D721Med (cell line): ENCODE measurements at places on chromosomes 11 and 22.
A peak's percentile ranks its signal among the peaks of the same experiment; 100 is the strongest.

- DNase-seq: no peak
Observed at GRCh38 chr22:29072979-29073617, at the start of gene KREMEN1. Gene KREMEN1, plus strand, starts transcription at chr22:29073035. Its CDS starts 96 bp downstream, at chr22:29073131.

DNA sequence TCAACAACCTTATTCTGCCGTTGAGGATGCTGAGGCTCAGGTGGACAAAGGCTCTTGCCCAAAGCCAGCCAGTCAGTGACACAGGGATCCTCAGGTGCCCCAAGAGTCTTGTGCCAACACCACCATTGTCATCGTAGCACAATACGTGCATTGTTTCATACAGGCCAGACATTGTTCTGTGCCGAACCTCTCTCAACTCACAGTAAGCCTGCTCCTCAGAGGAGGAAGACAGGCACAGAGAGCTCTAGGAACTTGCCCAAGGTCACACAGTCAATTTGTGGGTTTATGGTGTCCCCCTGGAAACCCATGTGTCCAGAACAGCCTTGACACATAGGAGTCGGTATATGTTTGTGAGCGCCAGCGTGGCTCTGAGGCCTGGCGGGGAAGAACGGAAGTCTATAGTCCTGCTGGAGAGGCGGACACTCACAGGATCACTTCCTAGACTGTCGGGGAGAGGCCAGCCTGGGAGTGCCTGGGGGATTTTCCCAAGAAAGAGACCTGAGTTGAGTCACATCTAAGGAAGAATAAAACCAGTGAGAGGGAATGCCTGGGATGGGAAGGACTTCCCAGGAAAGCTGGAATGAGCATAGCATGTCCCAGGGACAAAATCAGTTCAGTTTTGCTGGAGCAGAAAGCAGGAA lies 20.2 kb downstream of the LIF start:
- DNase-seq: no peak

DNA sequence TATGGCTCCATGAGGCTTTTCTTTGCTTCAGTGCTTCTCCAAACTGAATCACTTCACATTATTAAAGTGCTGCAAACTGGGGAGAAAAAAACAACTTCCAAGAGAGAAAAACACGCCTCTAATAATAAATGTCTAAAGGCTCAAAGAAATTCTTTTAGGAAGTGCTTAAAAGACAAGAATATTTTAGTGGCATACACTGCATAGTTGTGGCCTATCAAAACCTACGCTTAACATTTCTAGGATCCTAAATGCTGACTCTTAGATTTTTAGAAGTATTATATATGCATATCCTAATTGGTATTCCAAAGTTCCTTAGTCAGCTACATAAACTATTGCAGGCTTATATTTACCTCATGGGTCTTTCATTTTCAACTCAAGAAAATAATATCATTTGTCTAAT lies 879.0 kb upstream of the CCDC90B start:
- DNase-seq: no peak

DNA sequence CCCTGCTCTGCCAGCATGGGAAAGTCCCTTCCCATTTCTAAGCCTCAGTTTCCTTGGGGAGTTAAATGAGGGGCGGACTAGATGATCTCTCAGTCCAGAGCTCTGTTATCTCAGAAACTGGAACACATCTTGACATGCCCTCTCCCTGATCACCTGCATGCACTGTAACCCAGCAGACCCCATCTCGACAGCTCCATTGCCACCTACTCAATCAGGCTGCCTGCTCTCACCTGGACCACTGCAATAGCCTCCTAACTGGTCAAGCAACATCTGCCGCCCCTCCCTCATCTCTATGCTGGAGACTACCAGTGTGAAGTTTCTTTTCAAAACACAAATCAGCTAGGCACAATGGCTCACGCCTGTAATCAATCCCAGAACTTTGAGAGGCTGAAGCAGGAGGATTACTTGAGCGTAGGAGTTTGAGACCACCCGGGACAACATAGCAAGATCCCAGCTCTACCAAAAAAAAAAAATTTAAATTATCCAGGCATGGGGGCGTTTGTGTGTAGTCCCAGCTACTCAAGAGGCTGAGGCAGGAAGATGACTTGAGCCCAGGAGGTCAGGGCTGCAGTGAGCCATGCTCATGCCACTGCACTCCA lies 22.2 kb downstream of the LRRC55 start:
- no peak for DNase-seq

- DNase-seq: no peak
Observed at GRCh38 chr11:72305891-72306585, 62.1 kb upstream of the PHOX2A start.

DNA sequence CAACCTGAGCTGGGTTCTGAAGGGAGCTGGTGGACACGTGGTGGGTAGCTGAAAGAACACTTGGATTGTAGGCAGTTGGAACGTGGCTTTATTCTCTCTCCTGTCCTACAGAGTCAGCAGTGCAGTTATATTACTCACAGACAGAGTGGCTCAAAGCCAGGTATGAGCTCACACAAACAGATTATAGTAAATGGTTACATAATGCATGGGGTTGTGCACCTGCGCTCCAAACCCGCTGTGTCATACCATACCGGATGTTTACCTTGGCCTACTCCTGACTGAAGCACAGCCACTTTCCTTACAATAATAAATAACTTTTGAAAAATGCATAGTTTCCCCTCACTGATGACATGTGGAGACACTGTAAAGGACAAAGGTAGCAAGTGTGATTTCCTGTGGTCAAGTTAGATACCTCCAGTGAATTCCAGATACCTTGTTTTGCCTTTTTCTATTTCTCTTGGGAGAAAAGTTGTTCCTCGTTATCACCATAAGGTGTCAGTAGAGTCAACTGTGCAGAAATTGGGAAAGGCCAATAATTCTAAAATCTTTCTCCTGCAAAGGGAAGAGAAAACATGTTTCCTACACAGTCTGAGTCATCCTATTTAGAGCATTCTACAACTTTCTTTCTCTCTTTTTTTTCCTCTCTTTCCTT lies 13.5 kb downstream of the MS4A6A start:
- DNase-seq: no peak

DNA sequence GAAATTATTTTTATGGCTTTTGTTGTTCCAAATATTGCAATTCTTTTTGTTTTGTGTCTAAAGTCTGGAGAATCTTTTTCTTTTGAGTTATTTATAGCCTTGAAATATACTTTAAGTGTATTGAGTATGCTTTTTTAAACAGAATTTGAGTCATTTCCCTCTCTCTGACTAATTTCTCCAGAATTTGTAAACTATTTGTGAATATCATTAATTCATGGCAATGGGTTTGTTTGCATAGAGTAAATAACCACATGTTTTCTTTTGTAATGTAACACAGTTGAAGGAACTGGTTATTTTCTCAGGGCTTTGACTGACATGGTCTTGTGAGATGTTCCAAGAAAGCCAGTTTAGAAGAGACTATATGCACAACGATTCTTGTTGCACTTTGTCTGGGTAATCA lies 30.9 kb upstream of the MPEG1 start:
- no peak for DNase-seq

DNA sequence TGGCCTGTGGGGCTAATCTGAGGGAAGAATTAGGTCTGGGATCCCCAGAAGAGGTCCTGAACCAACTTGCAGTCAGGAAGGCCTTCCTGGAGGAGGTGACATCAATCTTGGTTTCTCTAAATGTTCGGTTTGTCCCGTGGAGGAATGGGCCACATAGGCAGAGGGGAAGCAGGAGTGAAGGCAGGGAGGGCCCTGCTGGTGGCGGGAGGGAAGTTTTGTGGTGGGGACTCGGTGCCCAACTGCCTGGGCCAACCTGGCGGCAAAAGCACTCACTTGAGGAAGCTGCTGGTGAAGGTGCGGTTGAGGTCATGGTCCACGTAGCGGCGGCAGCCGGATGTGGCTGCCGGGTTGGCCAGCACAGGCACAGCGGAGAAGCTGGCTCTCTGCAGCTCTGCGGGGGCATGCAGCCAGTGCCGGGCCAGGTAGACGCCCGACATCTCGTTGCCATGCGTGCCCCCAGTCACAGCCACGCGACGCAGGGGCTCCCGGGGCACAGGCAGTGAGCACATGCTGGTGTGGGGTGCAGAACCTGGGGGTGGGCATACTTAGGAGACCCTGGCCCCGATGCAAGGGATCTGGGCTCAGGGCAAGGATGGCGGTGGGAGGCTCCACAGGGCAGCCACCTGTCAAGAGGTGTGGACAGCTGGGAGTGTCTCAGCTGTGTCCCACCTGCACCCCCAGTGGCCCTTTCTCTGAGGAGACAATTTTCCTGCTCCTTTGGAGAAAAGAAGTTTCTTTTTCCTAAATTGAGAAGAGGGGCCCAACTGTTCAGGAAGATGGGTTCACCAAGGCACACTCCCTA lies 3.8 kb downstream of the ACY3 start:
- DNase-seq: no peak

DNA sequence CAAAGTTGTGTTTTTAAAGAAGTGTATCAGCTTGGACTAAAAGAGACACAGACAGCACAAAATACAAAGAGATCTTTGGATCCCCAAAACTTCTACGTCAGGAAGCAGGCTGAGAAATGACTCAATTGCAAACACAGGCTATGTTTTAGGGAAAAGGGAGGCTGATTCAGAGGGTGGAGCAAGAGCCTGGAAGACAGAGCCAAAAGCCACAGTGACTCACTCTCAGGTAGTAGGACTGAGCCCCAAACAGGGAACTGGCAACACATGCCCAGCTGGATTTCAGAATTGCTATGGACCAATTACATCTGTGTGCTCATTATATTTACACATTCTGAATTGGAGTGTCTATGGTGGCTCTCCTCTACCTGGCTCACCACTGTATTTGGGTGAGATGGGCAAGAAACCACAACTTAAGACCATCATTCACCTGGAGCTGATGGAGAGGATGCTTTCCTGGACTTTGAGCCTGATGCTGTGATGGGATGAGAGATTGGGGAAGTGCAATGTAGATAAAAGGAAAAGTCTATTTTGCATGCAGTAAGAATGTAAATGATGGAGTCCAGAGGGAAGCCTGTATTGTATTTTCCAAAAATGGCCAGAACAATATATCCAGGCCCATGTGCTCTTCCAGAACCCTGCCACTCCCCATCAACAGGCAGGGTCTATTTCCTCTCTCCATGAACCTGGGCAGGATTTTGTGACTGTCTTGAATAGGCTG lies 20.8 kb upstream of the LINC01488 start:
- no peak for DNase-seq

DNA sequence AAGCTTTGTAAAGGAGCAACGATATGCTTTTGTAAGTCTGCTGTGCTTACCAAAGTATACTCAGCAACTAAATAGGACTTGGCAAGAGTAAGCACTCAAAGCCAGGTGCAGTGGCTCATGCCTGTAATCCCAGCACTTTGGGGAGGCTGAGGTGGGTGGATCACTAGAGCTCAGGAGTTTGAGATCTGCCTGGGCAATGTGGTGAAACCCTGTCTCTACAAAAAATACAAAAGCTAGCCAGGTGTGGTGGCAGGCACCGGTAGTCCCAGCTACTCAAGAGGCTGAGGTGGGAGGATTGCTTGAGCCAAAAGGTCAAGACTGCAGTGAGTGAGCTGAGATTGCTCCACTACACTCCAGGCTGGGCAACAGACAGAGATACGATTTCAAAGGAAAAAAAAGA lies 67.5 kb downstream of the PAK1 start:
- no peak for DNase-seq

- no peak for DNase-seq
Observed at GRCh38 chr11:100703801-100704575, 16.9 kb downstream of the ARHGAP42 start.

DNA sequence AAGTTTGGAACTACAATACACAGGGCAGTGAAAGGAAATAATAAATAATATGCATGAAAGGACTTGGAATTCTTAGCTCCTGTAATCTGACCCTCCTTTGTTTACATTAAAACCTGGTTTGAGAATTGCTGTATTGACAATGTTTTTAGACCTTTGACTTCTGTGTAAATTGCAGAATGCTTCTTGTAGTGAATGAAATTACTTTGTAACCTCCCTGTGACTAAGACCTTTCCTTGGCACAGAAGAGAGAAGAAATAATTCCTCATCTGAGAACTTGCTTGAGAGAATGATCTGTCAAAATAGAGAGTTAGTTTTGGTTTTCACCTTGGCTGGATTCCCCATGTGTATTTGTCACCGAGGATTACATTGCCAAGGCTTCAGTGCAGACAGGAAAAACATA lies 640.0 kb upstream of the ANO5 start:
- DNase-seq: no peak

DNA sequence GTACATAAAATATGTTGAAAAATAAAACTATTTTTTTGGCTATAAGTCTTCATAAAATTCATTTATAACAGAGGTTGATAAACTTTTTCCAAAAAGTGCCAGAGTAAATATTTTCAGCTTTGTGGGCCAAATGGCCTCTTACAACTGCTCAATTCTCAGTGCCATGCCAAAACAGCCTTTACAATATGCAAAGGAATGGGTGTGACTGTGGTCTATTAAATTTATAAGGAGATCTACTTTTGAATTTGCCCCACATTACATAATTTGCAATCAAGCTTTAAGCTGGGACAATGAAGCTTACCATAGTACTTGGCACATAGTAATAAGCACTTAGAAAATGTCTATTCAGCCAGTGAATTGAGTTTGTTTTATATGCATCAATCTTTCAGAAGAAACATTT lies 22.6 kb downstream of the EIF3M start:
- no peak for DNase-seq

GRCh38 chr22:44277386-44278135 lies 35.2 kb downstream of the SHISAL1 start:
- no peak for DNase-seq

- peak; percentile 72 for DNase-seq
Observed at GRCh38 chr11:118907051-118908042, 18.4 kb downstream of the BCL9L start.

- no peak for DNase-seq
Observed at GRCh38 chr11:70680781-70681281, 282.5 kb downstream of the CTTN start.

GRCh38 chr11:130094614-130095013 lies 24.9 kb downstream of the APLP2 start:
- no peak for DNase-seq

GRCh38 chr11:128448200-128448886 lies 139.0 kb downstream of the ETS1 start:
- DNase-seq: no peak

DNA sequence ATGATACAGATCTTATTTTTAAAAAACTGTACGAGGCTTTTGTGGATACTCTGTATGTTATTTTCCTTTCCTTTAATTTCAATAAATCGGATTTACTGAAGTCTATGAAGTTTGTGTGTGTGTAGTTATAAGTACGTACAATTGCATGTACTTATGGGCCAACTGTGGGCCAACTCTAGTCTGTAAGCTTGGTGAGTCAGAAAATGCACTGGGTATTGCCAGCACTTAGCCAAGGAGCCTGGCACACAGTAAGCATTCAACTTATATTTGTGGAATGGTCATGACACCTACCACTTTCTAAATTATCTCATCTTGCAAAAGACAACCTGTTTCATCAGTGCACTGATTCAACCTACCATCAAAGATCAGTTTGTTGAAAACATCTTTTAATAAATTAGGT lies 32.6 kb downstream of the THAP12 start:
- DNase-seq: no peak

DNA sequence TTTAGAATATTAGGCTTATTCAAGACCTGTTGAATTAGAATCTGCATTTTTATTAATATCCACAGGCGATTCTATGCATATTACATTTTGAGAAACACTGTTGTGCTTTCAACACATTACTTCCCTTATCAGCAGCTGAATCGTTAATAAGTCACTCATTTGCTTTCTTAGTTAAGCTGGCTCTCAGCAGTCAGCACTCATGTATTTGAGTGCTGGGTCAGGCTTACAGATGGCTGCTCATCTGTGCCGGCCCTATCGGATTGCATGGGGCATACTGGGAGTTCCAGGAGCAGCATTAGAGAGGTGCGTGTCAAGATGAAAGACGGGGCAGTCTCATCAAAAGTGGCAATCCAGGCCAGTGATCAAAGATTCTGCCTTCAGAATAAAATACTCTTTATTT lies 10.8 kb upstream of the OR51L1 start:
- no peak for DNase-seq

- no peak for DNase-seq
Observed at GRCh38 chr11:69945157-69945556, 125.9 kb upstream of the FGF3 start.
